Suppressor macrophage (primary cell): ENCODE measurements at places on chromosomes 7 and 10.

DNA sequence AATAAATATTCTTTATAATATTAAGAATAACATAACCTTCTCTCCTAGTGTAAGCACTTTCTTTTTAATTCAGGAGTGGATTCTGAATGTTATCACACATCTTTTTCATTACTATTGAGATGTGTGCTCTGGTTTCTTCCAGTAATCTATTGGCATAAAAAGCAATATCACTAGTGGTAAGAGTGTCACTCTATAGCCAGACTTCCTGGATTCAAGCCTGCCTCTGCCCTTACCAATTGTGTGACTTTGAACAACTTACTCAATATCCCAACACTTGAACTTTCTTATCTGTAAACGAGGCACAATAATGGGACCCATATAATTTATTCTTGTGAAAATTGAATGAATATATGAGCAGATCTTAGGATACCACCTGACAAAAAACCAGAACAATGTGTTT lies 71.0 kb downstream of the SEM1 start:
- DNase-seq = no peak

DNA sequence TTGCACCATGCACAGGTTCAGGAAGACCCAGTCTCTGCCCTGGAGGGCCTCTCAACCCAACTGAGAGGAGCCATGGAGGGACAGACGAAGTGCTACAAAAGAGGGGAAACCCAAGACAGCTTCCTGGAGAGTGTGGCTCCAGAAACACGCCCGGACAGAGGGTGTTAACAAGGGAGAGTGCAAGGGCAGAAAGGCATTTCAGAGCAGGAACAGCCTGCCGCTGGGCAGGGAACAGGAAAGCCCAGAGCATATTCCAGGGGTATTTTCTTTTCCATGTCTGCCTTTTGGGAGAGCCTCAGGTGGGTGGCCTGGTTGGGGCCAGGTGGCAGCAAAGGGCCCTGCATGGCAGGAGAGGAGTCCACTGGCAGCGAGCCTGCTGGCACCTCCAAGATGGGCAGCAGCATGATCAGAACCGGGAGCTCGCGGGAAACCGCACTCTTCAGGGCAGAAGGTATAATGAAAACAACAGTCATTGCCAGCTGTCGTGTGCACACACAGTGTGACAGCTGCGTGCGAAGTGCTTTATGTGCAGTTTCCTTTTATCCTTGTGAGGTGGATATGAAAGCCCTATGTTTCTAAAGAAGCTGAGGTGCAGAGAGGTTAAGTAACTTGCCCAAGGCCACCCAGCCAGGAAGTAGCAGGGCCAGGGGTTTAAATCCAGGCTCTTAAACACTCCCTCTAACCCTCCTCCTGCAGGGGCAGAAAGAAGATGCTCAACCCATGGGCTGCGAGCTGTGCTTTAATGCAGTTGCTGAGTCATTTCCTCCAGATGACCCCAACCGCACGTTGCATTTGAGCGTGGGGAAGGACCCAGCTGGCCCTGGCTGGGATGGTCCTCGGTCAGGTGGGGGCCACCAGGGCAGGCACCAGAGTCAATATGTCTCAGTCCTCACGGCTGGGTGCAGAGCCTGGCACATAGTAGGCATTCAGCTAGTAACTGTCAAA lies 128.6 kb downstream of the OAT start:
- DNase-seq = peak; percentile 94

- DNase-seq = no peak
These were observed 17.1 kb downstream of the SLC26A3 start for GRCh38 chr7:107785926-107786325.

DNA sequence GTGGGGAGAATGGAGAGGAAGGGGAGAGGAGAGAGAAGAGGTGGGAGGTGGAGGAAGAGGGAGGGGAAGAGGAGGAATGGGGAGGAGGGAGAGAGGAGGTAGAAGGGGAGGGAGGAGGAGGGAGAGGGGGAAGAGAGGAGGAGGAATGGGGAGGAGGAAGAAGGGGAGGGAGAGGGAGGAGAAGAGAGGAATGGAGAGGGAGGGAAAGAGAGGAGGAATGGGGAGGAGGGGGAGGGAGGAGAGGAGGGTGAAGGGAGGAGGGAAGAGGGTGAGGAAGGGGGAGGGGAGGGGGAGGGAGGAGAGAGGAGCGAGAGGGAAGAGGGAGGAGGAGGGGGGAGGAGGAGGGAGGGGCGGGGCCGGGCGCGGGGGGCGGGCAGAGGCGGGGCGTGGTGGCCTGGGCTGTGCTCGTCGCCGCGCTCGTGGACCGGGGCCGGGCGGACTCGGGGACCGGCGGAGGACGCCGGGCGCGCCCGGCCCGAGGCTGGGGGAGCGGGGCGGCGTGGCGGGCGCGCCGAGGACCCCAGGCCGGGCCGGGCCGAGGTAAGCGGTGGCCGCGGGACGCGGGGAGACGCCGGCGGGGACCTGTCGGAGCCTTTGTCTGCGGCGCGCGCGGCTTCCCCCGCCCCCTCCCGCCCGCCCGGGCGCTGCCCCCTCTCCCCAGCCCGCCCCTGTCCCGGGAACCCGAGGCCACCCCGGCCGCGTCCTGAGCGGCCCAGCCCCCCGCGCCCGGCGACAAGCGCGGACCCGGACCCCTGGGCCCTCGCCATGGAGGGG lies at the start of gene SLC29A4:
Gene SLC29A4, plus strand, starts transcription at position 401 of the 774 bp plus-strand sequence. CDS start 4,874 bp downstream, outside the sequence.
- DNase-seq = peak; percentile 20

- DNase-seq = peak; percentile 45
These were observed 30.3 kb downstream of the PIK3CG start for GRCh38 chr7:106895246-106895864.
